ENCODE measurements at places on chromosomes 3 and 15.

- DNase-seq: no peak
Measured at GRCh38 chr3:33146791-33147445, 33.1 kb downstream of the CRTAP start.

DNA sequence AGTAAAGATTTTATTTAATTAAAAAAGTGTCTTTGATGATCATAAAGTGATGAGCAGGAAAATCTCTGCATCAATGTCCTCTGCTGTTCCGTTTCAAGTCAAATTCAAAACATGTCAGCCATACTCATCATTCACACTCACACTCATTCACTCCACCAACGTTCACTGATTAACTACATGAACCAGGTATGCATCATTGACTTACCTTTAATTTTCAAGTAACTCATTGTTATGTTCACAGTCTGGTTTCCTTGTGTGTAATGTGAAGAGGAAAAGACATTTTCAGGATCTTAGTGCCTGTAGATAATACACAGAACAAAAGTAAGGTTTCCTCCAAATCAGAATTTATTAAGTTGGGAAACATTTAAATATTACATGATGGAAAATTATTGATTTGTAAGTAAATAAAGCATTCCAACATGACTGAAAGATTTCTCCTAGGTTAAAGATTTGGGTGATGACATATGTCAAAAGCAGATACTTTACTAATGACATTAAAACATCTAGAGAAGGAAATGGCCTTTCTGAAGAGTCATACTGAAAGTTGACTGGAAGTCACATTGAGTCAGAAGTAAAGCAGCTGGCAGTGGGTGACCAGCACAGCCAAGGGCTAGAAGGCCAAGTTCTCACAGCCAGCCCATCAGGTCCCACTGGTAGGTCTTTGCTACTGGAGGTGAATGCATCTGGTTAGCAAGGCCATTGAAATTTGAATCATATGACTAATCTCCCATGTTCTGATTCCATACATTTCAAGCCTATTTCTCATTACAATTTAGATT lies 251.9 kb downstream of the CDIN1 start:
- no peak for DNase-seq

GRCh38 chr3:142907996-142908395 lies 19.1 kb upstream of the PCOLCE2 start:
- no peak for DNase-seq

DNA sequence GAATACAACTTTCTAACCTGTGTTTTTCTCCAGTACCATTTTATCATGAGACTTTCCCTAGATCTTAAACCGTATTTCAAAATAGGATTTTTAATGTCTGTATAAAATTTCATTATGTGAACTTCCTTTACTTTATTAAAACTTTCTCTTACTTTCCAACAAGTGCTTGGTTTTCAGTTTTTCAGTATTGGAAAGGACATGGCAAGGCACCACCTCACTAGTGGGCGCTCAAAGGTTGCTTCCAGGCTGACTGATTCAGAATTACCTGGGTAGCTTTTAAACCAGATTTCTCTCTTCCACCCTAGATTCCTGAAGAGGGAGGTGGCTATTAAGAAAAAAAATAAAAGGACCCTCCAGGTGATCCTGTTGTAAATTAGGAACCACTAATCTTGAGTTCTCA lies 236.6 kb downstream of the SOX2 start:
- DNase-seq: no peak

DNA sequence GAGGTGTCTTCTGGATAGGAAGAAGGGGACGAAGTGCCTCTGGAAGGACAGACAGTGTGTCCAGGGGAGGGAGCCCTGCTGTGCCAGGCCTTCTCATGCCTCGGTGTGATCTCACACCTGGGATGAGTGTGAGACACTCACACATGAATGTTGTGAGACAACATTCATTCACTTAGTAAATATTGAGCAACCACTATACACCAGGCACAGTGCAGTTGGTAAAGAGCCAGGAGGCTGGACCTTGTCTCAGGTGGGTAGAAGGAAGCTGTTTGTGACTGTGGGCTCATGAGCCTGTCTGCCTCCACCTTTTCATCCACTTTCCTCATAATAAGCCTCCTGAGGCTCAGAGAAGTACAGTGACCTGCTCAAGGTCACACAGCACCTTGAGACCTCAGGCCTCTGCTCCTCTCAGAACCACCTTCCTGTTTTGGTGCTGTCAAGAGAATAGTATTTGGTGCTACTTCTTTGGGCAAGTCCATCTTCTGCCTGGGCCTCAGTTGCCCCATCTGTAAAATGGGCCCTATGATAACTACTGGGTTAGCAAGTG lies 20.9 kb downstream of the SLC6A6 start:
- DNase-seq: no peak

Measured in stimulated activated CD8-positive, alpha-beta memory T cell treated with anti-CD3 and anti-CD28 coated beads, Interleukin-2, amount 100 ng/mL, for 1 hour (primary cell).